ENCODE measurements at places on chromosomes 6 and 20.
A peak's percentile ranks its signal among the peaks of the same experiment; 100 is the strongest.

DNA sequence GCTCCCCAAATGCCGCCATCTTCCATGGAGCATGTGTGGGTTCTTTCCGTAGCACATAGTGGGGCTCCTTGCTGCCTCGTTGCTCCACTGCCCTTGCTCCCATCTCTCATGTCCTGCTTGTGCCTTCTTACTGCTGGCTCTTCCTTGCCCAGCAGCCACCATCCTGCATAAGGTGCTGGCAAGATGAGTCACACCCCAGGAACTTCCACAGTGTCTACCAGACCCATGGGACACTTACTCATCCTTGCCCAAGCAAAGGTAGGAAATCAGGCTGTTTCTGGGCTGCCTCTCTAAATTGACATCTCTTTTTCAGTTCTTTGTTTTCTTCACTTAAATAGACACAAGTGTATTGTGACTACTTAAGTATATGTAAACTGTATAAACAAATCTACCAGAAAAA, 39.4 kb upstream of the RGS17 start:
- DNase-seq, result peak; percentile 17

- DNase-seq, result no peak
These were observed 274.1 kb downstream of the HACE1 start for GRCh38 chr6:104585646-104586045.

GRCh38 chr6:68632734-68633133, 2.3 kb upstream of the ADGRB3 start:
- no peak for DNase-seq

DNA sequence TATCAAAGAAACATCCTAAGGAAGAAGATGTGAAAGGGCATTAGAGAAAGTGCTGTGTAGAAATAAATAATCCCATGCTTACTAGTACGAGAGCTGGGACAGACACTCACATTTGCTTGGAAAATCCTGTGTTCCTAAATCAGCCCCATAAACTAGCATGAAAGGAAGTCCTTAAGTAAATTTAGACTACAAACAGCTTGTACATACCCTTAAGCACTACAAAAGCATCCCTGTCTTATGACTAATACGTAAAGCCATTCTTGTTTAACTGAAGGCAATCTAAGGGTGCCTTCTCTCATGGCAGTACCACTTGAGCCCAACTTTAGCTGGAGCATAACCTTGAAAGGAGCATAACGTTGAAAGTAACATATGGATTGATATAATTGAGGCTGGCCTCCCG, 15.4 kb upstream of the FOXQ1 start:
- no peak for DNase-seq

- DNase-seq, result no peak
These were observed 3.7 kb downstream of the NAA20 start for GRCh38 chr20:20020908-20021307.
